ENCODE measurements at places on chromosomes 16 and 17. TPM values are rescaled to one million over a fixed set of nuclear protein-coding genes. Genes with fewer than 3 reads are reported as not detected.
A peak's percentile ranks its signal among the peaks of the same experiment; 100 is the strongest.

CRYM gene
- 44.2 TPM for total RNA-seq

CD300H gene
- not detected for total RNA-seq

CACNG3 gene
- not detected for total RNA-seq

TM4SF5 gene
- total RNA-seq, result not detected

B4GALNT2 gene
- 0.03 TPM for total RNA-seq

DNA sequence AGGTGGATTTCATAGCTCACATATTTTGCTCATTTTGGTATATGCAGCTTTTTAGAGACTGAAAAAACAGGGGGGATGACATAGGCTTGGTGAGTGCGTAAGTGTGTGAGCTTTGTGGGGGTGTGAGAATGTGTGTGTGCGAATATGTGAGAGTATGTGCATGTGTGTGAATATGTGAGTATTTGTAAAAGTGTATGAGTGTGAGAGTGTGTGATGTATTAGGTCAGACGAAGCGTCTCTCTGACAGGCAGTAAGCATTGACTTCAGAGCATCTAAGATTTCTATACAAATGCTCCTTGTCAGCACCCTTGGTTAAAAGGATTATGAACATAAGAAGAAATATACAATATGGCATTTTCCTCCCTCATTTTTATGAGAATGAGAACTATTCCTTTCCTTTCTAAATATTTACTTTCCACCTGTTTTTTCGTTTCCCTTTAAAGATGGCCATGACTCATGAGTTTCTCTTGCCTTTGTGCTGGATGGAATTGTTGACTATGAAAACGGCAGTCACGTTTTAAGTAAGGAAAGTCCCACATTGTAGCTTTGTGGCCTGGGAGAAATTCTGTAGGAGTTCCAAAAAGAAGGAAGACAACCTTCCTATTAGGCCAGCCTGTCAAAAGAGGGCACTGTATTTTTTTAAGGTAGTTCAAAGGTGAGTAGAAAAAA, 276.4 kb downstream of the FOXL1 start:
- no peak for DNase-seq

- DNase-seq, result no peak
Measured at GRCh38 chr16:3071655-3072054, 6.2 kb downstream of the IL32 start.

- no peak for DNase-seq
Measured at GRCh38 chr17:48878920-48879898, 13.4 kb upstream of the ATP5MC1 start.

DNA sequence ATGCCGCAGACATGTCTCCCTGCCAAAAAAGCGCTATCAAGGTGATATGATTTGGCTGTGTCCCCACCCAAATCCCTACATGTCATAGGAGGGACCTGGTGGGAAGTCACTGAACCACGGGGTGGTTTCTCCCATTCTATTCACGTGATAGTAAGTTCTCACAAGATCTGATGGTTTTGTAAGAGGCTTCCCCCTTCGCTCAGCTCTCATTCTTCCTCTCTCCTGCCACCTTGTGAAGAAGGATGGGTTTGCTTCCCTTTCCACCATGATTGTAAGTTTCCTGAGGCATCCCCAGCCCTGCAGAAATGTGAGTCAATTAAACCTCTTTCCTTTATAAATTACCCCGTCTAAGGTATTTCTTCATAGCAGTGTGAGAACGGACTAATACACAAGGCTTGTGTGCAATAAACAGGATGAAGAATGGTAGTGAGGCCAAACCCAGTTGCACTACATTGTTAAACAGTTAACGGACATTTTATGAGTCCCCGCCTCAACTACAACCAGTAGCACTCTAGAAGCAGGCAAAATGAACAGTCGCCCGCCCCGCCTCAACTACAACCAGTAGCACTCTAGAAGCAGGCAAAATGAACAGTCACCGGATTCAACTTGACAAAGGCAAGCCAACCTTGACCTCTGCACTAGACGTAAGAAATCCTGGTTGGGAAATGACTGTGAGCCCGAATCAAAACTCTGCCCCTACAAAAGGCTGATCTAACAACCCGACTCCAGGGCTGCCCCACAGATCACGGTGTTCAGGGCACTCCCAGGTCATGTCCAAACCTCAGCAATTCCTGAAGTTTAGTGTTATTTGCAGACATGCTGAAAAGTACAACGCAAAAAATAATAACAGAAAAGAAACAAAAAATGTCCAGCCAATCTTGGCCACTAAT, 26.3 kb downstream of the VPS53 start:
- DNase-seq, result no peak

PLD6 gene
- total RNA-seq, result 5.8 TPM

DNA sequence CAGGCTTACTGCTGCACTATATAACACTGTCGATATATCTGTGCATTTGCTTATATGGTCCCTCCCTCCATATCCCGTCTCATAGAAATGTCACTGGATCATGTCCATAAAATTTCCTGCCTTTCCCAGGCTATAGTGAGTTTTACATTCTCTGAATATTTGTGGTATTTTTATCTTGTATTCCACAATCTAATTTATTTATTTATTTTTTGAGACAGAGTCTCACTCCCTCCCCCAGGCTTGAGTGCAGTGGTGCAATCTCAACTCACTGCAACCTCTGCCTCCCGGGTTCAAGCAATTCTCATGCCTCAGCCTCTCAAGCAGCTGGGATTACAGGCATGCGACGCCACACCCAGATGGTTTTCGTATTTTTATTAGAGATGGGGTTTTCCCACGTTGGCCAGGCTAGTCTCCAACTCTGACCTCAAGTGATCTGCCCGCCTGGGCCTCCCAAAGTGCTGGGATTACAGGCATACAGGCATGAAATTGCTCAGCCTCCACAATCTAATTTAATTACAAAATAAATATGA, 12.9 kb downstream of the TRIM37 start:
- peak; percentile 55 for DNase-seq

ZNF652 gene
- 23.4 TPM for total RNA-seq

GRCh38 chr17:68035131-68035522, 408 bp upstream of the KPNA2 start:
- DNase-seq, result peak; percentile 96

TP53TG3 gene
- 0.39 TPM for total RNA-seq

- no peak for DNase-seq
Measured at GRCh38 chr16:71201556-71201955, 29.0 kb downstream of the HYDIN start.

- no peak for DNase-seq
Measured at GRCh38 chr16:454397-454940, 29.0 kb downstream of the RAB11FIP3 start.

DNA sequence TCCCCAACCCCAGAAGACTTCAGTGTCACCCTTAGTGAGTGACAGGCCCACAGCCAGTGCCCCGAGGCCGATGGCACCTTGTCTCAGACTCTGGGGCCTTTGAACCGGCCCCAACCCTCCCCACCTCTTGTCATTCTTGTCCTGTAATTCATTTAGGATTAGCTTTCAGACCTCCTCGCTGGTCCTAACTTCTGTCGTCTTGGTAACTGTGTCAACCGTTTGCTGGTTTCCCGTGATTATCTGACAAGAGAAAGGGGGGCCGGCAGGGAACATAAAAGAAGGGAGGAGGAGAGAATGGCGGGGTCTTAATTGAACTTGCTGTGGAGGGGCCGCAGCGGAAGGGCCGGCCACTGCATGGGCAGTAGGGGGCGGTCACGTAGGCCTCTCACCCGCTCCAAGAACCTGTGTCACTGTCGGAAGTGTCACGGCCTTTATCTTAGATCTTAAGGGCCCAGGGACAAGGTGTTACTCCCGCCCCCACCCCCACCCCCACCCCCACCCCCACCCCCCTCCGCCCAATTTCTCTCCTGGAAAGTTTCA, 46.5 kb upstream of the GSE1 start:
- DNase-seq, result no peak

CCL17 gene
- not detected for total RNA-seq

DNA sequence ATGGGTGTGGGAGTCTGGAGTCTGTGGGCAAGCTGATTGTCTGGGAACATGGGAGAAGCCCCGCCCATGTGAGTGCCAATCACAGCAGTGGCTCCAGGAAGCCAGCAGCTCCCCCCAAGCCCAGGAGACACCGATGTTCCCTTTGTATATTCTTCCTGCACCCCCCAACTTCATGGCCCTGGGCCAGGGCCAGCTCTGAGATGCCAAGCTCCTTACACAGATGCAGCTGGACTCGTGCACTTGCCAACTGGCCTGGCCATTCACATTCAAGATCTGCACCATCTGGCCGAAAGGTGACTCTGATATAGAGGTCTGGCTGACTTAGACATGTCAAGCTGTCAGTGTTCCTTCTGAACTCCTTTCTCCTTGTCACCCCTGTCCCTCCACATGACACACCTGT, 50.5 kb downstream of the CACNG5 start:
- no peak for DNase-seq

GSG1L gene
- 10.5 TPM for total RNA-seq

HASPIN gene
- total RNA-seq, result 0.16 TPM

SEPTIN12 gene
- total RNA-seq, result not detected

- no peak for DNase-seq
Measured at GRCh38 chr16:57574086-57574485, 31.6 kb downstream of the ADGRG5 start.

DNA sequence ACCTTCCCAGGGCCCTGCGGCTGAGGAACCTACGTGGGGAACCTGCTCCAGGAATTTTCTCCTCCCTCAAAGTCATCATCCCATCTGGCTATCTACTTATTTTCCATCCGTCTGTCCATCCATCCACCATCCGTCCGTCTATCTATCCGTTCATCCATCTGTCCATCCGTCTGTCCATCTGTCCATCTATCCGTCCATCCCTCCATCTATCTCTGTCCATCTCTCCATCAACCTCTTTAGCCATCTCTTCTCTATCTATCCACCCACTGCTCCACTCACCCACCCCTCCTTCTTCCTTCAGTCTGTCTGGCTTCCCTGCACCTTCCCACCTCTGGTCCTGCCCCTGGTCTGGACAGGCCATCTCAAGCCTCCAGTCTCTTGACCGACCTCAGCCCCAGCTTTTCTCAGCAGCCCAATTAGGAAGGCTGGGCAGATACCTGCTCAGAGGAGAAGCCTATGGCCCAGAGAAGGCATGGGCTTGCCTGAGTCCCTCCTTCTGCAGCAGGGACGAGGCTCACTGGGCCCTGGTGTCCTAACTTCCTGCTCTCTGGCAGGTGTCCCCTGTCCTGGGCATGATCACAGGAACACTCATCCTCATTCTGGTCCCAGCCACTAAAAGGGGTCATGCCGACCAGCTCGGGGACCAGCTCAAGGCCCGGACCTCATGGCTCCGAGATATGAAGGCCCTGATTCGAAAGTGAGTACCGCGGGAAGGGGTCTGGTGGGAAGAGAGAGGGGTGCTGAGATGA, 23.0 kb downstream of the MYBBP1A start:
- DNase-seq, result no peak

DNA sequence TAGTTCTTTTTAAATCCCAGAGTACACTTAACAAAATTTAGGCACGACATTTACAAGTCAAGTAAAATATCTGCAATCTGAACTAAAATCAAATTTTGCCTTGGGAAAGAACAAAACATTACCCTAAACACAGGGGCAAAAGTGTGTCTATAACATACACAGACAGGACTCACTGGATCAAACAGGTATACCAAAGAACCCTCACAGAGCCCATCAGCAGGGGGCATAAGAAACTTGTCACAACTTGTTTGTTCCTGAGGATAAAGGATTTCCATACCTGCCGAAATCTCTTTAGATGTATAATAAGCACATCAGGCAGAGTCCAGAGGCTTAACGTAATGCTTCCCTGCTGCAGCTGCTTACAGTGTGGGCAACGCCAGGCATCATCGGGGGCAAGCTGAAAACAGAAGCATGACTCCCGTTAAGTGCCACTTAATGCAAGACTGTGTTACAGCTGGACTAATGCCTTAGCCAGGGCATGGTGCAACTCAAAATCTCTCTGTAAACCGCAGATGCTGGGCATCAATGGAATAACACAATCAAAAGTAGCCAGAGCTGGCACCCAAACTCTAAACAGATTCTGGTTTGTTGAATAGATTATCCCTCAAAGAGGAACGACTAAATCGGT, 67.0 kb downstream of the USP31 start:
- DNase-seq, result no peak

DNA sequence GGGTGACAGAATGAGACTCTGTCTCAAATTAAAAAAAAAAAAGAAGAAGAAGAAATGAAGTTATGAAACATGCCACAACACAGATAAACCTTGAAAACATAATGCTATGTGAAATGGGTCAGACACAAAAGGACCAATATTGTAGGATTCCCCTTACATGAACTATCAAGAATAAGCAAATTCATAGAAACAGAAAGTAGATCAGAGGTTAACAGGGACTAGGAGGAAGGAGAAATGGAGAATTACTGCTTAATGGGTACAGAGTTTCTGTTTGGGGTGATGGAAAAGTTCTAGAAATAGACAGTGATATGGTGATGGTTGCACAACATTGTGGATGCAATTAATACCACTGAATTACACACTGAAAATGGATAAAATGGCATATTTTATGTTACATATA, 16.3 kb downstream of the RANBP10 start:
- no peak for DNase-seq

DNA sequence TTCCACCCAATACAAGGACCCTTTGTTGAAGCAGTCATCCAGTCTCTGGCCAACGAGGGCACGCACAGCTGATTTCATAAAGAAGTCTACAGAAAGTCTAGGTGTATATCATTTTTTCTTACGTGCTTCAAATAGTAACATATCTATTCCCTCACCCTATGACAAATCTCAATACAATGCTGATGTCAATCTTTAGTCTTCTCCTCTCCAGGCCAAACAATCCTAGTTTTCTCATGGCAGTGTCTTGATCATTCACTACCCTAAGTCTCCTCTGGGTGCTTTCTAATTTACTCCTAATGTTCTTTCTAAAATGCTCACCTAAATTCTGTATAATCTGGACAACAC, 92.6 kb downstream of the CACNG1 start:
- no peak for DNase-seq

KSR1 gene
- total RNA-seq, result 15.5 TPM

RPTOR gene
- 22.9 TPM for total RNA-seq

KATNIP gene
- total RNA-seq, result 10.0 TPM

TOM1L1 gene
- 10.0 TPM for total RNA-seq

GRCh38 chr17:82912484-82913089, 72.8 kb upstream of the ZNF750 start:
- no peak for DNase-seq

DNA sequence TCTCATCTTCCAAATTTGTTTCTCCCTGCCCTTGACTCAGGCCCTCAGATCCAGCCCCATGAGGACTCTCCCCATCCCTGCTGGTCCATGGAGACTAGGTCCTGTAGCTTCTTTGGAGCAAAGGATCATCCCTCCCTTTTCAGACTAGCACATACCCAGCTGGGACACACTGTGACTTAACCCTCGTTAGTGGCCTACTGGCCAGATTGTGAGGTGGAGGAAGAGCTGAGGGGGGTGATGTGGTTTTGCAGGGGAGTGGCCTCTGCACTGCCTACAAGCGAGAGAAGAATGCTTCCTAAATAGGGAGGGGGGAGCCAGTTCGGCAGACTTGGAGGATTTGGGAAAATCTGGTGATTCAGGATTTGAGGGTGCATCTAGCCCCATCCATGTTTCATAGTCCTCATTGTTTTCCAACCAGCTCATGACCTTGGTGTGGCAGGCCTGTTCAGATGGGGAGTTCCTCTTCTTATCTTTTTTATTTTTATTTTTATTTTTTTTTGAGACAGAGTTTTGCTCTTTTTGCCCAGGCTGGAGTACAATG, 47.8 kb upstream of the SLC47A1 start:
- DNase-seq, result no peak

All from left cardiac atrium (tissue), 4 donors.